GM12891 (cell line): ENCODE measurements at places on chromosomes 2 and 18.

DNA sequence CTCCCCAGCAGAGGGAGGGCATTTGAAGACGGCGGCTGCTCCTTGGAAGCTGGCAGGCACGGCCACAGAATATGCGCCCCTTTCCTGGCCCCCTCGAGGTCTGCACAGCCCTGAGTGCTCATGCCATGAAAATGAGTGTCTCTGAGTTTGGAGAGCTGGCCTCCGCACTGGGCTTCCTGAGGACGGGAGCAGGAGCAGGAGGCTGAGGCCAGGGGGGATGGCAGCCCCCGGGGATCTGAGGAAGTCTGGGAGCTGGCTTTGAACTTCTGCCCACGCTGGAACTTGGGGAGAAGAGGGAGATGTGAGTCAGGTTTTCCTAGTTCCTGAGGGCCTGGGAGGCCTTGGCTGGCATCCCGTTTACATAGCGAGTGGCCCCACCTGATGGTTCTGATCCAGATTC lies 47.0 kb downstream of the RRM2 start:
- no peak for DNase-seq

DNA sequence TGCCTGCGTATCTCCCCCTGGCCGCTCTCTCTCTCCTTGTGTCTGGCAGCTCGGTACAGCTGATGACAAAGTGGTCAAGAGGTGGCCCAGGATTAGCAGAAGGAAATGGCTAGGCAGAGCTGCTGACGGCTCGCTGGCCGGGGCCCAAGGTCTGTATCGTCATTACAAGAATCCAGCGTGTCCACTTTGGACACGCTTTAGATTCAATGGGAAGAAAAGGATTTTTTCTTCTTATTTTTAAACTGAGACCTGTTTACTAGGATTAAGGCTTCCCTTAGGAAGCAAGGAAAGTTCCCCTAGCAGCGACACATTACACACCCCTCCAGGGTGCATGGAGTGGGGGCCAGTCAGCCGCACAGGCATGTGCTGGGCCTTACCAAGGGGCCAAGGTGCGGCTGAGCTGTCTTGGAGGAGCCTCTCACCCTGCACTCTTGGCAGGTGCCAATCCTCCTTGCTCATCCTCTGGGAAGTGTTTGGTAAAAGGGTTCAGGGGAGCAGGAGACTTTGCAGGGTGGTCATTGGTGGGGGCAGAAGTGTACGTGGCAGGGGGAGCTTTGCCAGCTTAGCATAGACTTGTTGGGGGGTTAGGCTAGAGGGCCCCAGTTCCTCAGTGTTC lies 76.8 kb downstream of the POLR1A start:
- DNase-seq: no peak

DNA sequence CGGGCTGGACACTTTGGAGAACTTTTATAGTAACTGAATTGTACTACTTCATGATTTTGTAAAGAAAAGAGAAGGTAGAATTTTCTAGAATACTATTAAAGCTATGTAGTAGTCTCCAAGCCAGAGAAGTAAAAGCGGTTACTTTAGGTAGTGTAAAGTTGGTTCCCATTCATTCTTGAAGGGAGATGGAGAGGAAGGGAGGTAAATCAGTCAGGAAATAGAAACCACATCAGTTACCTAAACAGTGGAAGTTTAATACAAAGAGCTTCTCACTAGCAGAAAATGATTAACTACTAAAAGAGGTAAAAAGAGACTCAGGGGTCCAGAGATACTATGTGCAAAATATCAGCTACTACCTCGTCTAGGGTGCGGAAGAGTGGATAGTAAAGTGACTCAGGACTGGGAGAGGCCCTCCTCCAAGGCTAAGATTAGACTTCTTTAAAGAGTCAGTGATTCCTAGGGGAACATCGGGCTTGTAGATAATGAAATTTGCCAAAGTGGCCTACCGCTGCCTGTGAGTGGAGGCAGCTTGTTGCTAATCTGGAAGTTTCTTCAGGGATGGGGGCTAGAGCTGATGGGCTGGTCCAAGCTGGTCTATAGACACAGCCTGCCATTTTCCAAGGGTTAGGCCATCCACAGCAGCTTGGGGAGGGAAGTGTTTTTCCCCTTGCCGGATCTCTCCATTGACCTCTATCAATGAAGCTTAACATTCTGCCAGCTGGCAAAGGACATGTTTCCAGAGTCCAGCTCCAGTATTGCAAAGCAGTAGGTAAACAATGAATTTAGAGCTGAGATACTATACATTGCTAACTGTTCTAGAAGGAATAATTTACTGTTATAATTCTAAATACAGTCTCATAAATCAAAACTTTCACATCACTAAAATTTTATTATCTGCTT lies 246.4 kb upstream of the BOD1L2 start:
- no peak for DNase-seq

- no peak for DNase-seq
Measured at GRCh38 chr2:5540856-5541255, 151.3 kb upstream of the SOX11 start.

DNA sequence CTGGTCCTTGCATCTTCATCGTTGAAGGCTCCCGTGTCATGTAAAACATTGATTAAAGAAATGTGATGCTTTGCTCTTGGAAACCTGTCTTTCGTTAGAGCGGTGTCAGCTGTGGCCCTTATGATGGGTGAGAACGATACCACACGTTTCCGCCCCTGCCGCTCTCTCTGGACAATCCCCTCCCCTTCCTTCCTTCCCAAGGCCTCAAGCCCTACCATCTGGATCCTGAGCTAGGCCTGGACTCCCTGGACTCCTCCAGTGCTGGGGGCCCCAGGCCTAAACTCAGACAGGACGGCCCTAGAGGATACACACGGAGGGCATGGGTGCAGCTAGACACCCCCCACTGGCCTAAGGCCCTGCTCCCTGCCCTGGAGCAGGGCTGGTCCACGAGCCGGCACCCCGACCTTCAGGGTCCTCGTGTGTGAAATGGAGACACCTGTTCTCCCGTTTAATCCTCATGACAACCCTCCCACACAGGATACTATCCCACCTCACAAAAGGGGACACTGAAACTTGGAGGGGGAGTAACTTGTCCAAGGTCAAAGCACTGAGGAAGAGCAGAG lies 13.2 kb downstream of the BIN1 start:
- no peak for DNase-seq
